GM12892 (cell line): ENCODE measurements at places on chromosomes 7 and 10.
A peak's percentile ranks its signal among the peaks of the same experiment; 100 is the strongest.

- no peak for DNase-seq
Observed at GRCh38 chr7:3404501-3404900, 103.4 kb downstream of the SDK1 start.

- DNase-seq, result no peak
Observed at GRCh38 chr10:73850863-73851461, 23.4 kb downstream of the CAMK2G start.

DNA sequence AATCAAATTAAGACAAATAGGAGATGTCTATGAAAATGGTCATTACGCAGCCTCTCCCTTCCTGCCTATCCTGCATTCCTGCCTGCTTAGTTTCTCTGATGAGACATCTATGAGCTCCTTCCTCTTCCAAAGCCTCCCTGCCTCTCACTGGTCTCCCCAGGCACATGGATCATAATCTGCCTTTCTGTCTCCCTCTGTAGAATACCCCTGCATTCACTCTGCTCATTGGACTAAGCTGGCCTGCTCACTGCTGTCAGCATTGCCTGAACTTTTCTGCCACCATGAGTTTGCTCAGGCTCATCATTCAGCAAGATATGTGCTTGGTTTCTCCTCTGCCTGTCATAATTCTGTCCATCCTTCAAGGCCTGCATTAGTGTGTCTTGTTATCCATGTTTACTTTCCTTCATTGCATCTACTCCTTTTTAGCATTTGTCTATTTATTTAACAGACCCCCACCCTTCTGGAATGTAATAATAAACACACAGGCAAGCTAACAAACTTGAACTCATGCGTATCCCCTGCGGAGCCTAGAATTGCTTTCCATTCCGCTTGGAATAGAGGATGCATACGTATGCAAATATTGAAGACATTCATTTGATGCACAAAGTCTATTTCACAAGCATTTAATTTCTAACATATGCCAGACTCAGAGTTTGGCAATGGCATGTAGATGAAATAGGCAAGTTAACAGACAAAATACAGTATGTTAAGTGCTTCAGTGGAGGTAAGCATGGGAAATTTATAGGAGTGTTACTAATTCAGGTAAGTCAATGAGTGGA lies 88.3 kb downstream of the PTPRZ1 start:
- no peak for DNase-seq

DNA sequence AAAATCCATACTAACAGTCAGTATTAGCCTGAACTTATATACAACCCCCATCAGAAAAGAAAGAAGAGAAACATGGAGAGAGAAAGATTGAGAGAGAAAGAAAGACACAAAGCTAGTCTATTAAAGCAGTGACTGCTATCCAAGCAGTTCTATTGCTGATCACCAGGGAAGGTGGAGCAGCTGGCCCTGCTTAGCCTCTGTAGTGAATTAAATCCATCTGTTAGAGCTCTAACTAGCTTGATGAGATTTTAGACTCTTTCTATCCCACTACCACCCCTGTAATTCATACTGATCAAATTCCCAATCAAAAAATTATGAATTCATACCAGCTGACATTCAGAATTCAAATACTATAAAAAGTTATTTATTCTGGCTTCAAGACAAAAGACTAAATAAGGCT lies 486.0 kb upstream of the LRRN3 start:
- no peak for DNase-seq

DNA sequence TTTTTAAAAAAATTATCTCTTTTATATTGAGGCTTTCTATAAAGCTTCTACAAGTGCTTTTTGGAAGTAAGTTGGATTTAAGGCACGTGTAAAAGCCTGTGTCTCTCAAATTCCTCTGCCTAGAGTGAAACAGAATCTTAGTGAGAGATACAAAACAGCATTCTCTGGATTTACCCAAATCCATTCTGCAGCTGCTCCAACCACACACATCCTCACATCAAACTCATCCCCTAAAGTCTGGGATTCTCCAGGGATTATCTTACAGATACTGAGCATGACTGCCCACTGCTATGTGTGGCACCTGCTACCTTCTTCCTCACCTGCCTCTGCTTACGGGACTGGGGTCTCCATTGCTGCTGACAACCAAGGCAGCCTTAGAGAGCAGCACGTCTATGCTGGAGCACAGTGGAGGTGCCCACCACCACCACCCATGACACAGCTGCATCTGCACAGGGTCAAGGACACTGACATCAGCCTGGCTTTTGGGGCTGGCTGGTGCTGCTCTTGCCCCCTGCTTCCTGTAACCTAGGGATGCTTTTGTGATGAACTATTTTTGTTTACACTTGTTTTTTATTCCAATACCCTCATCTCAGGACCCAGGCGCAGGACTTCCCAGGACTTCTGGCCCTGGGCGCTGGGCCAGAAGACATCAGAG lies 139.2 kb upstream of the NAMPT start:
- no peak for DNase-seq

GRCh38 chr7:133827707-133828623 lies 299.2 kb upstream of the LRGUK start:
- no peak for DNase-seq

DNA sequence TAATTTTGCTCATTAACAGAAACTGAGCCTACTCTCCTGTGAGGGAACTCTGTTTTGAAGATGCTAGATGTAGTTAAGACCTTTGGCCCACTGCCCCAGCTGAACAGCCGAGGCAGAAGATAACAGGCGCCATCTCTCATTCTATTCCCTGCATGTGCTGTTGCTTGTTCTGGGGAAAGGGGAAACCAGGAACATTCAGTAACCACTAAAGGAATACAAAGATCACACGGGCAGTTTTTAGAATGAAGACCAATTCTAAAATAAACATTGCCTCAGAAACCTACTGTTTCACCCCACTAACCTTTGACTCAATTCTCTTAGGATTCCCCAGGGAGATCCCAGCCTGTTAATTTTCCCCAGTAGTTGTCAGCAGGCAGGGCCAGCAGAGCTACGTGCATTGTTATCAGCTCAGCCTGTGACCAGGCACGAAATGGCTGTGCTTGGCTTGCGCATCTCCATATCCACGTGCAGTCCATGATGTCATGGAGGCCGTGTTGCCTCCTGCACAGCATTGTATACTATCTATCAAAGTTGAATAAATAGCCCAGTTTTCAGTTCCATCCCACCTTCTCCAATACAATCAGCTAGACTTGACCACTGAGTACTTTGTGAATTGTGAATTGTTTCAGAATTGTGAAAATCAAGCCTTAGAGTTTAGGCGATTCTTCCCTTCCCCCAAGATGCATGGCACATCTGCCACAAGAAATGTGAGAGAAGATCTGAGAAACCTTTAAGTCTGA lies 36.0 kb downstream of the ANK3 start:
- DNase-seq, result no peak

- DNase-seq, result no peak
Observed at GRCh38 chr7:157738066-157738460, 401.3 kb downstream of the DNAJB6 start.

DNA sequence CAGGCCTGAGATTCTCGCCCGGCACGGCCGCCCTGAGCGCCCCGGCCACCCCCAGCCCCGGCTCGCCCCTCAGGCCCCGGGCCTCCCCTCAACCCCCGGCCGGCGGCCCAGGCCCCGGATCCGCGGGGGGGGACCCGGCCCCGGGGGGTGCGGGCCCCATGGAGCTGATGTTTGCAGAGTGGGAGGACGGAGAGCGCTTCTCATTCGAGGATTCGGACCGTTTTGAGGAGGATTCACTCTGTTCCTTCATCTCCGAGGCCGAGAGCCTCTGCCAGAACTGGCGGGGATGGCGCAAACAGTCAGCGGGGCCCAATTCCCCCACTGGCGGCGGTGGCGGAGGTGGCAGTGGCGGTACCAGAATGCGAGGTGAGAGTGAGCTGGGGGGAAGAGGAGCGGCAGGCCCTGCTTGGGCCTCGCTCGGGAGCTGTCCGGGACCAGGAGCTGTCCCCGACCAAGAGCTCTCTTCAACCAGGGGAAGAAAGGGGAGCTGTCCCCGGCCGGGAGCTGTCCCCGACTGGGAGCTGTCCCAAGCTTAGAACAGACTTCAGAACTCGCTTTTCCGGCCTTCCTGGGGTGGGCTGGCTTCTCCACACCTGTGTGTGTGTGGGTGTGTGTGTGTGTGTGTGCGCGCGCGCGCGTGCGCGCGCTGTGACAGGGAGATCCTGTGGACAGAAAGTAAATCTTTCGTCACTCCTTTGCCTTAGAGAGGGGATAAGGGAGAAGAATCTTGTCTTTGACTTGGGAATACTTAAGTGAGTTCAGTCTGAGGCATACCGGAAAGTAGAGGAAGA lies 510 bp downstream of the ZSWIM8 start:
- no peak for DNase-seq

GRCh38 chr10:12409613-12410012 lies 60.3 kb downstream of the CAMK1D start:
- no peak for DNase-seq

DNA sequence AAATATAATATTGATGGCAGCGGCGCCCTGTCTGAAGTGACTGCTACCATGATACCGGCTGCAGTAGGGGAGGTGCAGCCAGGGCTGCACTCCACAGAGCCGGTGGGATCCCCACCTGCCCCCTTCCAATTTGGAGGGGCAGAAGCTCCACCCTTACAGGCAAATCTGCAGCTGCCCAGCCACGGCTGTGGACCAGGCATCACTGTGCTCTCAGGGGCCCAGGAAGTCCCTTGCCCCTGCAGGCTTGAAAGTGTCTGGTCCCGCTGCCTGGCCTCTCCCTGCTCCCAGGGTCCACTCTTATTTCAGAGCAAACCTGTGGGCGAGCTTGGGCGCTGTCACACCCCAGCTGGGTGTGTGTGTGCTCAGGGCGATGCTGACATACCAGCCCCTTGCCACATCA lies 172.7 kb upstream of the SMIM30 start:
- no peak for DNase-seq

- no peak for DNase-seq
Observed at GRCh38 chr7:132030883-132031282, 474.5 kb upstream of the PODXL start.

GRCh38 chr7:41010967-41011366 lies 691.9 kb downstream of the INHBA start:
- no peak for DNase-seq

DNA sequence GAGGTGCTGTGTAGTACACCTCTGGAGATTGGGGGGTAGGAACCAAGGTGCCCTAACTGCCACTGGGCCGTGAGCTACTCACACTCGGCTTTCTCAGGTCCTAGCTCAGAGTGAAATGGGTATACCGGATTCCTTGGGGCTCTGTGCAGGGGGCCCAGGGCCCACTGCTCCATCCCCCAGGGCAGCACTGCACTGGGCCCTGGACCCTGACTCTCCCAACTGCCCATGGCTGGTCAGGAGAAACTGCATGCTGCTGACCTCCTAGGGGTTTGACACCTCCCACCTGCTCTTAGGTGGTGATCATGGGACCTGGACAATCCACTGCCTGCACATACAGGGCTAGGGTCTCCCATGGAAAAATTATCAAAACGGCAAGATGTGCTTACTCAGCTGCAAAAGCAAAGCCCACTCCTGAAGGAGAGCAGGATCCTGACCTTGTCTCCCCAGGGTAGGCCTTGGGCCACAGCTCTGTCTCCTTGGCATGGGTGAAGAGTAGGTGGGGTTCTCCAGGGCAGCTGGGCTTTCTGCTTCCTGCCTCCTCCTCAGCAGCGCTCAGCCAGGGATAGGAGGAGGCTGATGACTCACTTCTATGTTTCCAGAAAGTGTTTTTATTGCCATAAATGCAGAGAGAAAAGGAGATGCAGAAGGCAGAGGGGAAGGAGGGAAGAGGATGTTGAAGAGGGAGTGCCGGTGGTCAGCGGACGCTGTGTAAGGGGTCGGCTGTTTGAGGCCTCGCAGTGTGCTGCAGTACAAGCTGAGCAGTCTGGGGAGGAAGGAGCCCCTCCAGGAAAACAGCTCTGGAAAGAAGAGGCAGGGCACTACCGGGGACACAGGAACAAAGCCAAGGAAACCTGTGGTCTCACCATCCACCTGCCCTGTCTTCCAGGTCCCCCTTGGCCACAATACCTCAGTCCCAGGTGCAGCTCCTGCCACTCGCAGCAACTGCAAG lies 107.8 kb downstream of the ARHGAP22 start:
- no peak for DNase-seq

DNA sequence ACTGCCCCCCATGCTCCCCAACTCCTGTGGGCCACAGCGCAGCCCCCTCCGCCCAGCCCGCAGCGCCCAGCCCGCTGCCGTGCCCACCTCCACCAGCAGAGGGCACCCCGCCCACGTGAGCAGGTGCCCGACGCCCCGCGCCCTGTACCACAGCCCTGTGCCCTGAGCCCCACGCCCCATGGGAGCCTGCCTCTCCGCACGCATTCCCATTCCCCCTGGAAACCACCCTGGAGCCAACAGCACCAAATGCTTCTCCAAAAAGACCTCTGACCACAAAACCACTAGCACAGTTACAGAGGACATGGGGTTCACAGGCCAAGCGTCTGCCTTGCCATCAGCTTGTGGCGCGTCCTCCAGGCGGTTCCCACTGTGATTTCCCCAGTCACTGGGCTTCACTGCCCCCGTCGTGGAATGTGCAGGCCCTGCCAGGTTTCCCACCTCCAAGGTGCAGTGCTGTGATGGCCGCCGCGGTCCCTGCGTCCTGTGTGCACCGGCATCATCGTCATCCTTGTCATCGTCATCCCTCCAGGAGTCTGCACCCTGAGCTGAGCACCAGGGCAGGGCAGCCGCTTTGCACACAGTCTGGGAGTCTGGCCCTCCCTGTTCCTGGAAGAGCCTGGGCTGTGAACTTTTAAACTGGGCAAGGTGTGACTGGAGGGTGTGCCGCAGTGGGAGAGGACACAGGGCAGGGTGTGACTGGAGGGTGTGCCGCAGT lies 61.7 kb downstream of the PWWP2B start:
- peak; percentile 85 for DNase-seq

DNA sequence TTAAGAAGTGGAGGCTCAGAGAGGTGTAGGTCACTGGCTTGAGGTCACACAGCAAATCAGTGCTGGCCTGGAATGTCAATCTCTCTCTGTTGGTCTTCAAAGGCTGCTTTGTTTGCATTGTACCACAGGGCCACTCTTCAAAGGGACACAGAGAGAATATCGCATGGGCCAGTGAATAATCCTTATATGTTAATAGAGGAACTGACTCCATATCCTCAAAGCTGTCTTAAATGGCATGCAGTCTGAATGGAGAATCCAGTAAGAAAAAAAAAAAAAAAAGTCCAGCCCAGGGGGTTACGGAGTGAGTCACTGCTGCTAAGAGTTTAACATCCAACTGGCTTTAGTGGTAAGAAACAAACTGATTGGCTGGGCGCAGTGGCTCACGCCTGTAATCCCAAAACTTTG lies 54.1 kb downstream of the NRAP start:
- DNase-seq, result no peak

DNA sequence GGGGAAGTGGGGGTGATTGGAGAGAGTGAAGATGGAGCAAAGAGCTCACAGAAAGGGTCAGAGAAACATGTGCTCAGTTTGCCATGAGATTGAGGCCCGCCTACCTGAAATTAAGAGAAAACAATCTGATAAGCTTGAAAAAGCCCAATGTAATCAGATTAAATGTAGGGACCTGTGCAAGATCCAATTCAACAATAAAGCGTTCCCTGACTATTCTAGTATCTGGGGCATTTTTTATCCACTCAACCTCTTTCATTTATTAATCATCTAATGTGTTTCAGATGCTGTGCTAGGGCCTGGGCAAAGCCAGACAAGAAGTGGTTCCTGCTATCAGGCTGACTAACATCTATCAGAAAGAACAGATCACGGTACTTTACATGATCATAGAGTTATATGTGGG lies 238.4 kb upstream of the MYO3A start:
- DNase-seq, result no peak

GRCh38 chr10:62978482-62978881 lies 154.6 kb upstream of the NRBF2 start:
- no peak for DNase-seq

- DNase-seq, result no peak
Observed at GRCh38 chr10:63464402-63465292, 1.1 kb downstream of the JMJD1C start.

- no peak for DNase-seq
Observed at GRCh38 chr10:97163781-97164501, 21.8 kb downstream of the SLIT1 start.

GRCh38 chr10:85012305-85012704 lies 683.9 kb downstream of the CCSER2 start:
- DNase-seq, result no peak
